ENCODE measurements at places on chromosomes 1 and 21. TPM values are rescaled to one million over a fixed set of nuclear protein-coding genes. Genes with fewer than 3 reads are reported as not detected.

TGFB2 gene
- 0.59 TPM for total RNA-seq

DNA sequence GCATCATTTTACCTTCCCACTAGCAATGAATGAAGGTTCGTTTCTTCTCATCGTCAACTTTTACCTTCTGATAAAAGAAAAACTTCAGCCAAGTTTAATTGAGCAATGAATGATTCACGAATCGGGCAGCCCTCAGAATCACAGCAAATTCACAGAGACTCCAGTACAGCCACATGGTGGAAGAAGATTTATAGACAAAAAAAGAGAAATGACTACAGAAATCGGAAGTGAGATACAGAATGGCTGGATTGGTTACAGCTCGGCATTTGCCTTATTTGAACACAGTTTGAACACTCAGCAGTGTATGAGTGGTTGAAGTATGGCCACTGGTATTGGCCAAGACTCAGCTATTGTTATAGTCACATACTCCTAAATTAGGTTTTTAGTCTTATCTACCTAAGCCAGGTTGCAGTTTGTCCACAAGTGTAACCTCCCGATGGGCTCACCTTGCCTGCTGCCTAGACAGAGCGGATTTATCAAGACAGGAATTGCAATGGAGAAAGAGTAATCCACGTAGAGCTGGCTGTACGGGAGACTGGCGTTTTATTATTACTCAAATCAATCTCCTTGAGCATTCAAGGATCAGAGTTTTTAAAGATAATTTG, 15.3 kb downstream of the AK4 start:
- H3K4me1 ChIP-seq = no peaks in the 10 kb centered on the region
- H3K36me3 ChIP-seq = peaks cover 8% of the 10 kb centered on the region
- no peak for DNase-seq
- no peaks in the 10 kb centered on the region for H3K27me3 ChIP-seq

- no peak overlapping the region for H3K27ac ChIP-seq
- H3K36me3 ChIP-seq = no peaks in the 10 kb centered on the region
- H3K4me1 ChIP-seq = peaks cover 5% of the 10 kb centered on the region
- DNase-seq = no peak
These were observed 5.4 kb downstream of the CD2 start for GRCh38 chr1:116759636-116760035.

DNM3 gene
- 0.57 TPM for total RNA-seq

RHD gene
- total RNA-seq = not detected

DNA sequence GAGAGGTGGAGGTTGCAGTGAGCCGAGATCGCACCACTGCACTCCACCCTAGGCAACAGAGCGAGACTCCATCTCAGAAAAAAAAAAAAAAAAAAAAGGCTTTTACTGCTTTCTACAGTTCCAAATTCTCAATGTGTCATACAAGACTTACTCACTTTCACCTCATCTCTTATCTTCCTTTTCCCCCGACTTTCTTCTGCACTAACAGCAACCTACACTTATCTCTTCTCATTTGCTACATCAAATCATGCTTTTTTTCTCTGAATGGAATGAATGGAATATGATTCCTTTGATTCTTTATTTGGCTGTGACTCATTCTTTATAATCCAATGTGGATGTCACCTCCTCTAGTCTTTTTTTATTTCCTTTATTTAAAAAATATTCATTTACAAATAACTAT, 168.4 kb upstream of the DMRTA2 start:
- H3K36me3 ChIP-seq = no peaks in the 10 kb centered on the region
- H3K27ac ChIP-seq = no peak overlapping the region
- H3K4me1 ChIP-seq = no peaks in the 10 kb centered on the region
- no peak overlapping the region for H3K4me3 ChIP-seq

DNA sequence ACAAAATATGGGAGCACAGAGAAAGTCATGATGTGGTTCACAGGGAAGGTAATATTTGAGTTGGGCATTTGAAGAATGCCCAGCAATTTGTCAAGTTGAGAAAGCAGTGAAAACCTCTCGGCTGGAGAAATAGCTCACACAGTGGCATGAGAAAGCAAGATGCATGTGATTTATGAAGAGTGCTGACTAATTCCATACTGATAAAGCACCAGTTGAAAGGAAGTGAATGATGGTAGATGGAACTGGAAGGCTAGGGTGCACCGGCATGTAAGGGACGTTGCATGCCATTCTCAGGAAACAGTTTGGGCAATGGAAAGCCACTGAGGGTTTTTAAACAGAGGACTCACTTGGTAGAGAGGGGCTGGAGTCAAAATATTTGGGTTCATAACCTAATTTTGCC, 53.5 kb upstream of the MTF2 start:
- no peaks in the 10 kb centered on the region for H3K4me1 ChIP-seq
- no peaks in the 10 kb centered on the region for H3K36me3 ChIP-seq
- H3K27ac ChIP-seq = no peak overlapping the region

DNA sequence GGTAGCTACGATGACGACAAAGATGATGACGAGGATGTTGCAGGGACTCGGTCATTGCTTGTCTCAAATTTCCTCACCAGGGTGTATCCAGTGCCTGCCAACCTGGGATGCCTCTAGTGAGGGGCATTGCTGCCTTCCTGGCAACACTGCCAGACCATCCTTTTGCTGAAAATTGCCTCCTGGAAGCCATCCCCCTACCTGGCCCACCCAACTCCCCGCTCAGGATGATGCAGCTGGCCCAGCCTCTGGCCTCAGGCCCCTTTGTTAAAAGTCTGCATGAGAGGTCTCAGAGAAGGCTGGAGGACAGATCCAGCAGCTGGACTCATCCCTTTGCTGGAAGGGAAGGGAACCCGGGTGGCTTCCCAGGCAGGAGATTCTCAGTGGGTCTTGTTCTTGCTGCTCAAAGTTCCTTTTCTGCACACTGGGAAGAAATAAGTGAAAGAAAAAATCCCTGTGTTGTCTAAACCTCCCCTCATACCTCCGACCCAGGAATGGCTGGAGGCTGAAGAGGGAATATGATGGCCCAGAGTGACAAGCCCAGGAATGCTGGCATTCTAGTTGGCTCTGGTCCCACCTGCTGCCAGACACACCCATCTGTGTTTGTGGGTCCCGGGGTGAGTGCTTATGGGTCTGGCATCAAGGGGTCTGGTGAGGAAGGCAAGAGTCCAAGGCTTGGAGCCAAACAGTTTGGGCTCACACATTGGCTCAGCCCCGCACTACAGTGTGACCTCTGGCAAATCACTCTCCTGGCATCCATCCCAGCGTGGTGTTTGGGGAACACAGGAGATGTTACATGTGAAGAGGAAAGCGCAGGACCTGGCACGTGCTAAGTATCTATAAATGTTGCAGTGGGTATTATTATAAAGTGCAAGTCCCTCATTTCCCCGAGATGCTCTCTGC, 6.7 kb upstream of the FNDC5 start:
- no peaks in the 10 kb centered on the region for H3K36me3 ChIP-seq
- no peak overlapping the region for H3K4me3 ChIP-seq
- H3K27me3 ChIP-seq = no peaks in the 10 kb centered on the region
- peak; percentile 36 for DNase-seq
- no peak overlapping the region for H3K27ac ChIP-seq

GRCh38 chr1:11320153-11320936, 47.3 kb downstream of the UBIAD1 start:
- no peak overlapping the region for H3K27ac ChIP-seq
- peak; percentile 94 for DNase-seq
- no peaks in the 10 kb centered on the region for H3K27me3 ChIP-seq
- no peak overlapping the region for H3K4me3 ChIP-seq

GRCh38 chr1:203667616-203668015, 41.0 kb downstream of the ATP2B4 start:
- no peaks in the 10 kb centered on the region for H3K27me3 ChIP-seq
- no peak overlapping the region for H3K27ac ChIP-seq
- H3K36me3 ChIP-seq = no peaks in the 10 kb centered on the region

DNA sequence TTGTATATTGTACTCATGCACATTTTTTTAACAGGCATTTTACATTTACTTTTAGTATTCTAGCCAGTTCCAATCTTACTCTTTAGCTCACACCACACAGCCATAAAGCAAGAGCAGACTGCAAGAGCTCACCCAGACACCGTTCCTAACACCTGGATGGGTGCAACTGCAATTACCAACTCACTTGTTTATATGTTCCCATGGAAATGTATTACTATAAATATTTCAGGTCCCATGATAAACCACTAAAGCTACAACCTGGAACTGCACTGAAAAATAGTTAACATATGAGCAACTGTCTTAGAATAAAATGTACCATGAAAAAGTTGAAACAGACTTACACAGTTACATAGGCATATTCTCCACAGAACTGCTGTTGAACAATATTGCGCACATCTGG, 30.8 kb downstream of the USP48 start:
- DNase-seq = no peak
- no peaks in the 10 kb centered on the region for H3K4me1 ChIP-seq
- H3K27ac ChIP-seq = no peak overlapping the region
- H3K4me3 ChIP-seq = no peak overlapping the region
- peaks cover 77% of the 10 kb centered on the region for H3K36me3 ChIP-seq
- no peaks in the 10 kb centered on the region for H3K27me3 ChIP-seq

GRCh38 chr1:116087628-116088027, 23.6 kb upstream of the MAB21L3 start:
- H3K4me3 ChIP-seq = no peak overlapping the region
- no peak overlapping the region for H3K27ac ChIP-seq
- no peaks in the 10 kb centered on the region for H3K4me1 ChIP-seq
- no peaks in the 10 kb centered on the region for H3K27me3 ChIP-seq
- H3K36me3 ChIP-seq = no peaks in the 10 kb centered on the region
- DNase-seq = no peak

Measured in endodermal cell (in vitro differentiated cells).